Right renal cortex interstitium (tissue), 3 donors: ENCODE measurements at places on chromosomes 4 and X.

DNA sequence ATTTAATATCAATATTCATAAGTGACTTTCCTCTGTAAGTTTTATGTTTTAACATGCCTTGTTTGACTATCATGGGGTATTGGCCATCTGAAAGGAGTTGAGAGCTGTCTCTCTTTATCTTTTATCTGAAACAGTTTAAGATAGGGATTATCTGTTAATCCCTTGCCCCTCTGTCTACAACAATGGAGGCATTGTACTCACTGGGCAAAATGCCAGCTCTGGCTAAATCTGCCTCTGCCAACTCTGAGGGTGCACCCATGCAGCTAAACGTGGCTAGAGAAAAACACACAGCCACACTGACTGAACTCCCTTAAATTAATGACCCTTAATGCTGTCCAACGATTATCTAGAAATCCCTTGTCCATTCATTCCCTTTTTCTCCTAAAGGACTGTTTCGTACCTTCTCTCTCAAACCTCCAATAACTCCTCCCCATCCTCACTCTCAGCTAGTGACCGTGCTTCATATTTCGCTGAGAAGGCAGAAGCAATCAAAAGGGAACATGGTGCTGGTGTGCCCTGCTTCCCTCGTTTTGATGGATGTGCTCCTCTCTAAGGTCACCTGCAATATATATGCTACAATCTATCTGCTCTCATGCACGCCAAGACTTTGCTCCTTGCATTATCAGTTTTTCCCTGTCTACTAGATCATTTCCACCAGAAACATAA, 10.3 kb downstream of the PHKA2 start:
- no peak for DNase-seq

DNA sequence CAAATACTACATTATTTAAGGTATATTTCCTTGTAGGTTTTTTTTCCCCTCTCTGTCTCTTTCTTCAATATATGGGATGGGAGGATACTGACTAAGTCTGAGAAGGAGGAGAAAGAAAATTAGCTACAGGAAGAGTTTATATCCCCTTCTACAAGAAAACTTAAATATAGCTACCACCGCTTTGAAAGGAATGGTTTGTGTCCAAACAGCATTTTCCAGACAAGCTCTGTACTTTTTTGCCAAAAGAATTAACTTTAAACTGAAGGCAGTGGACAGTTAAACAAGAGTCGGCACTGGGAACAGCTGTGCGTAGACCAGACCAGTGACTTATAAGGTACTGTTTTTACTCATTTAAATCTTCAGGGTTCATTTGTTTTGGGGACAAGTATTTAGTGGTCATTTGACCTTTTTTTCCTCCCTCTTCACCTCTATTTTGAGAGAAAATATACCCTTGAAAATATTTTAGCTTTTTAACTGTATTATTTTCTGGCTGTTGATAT, 303.7 kb downstream of the ARHGAP24 start:
- DNase-seq: no peak

DNA sequence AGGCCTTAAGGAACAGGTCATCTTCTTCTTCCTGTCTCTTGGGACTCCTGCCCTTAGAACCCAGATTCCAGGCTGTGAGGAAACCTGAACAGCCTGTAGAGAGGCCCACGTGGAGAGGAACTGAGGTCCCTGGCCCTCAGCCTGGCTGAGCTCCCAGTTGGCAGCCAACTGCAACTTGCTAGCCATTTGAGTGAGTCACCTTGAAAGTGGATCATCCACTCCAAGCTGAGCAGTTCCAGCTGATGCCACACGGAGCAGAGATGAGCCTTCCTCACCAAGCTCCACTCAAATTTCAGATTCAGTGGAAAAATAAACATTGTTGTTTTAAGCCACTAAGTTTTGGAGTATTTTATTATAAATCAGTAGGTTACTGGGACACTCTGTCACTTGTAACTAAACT, 392.5 kb downstream of the BCOR start:
- no peak for DNase-seq

- DNase-seq: no peak
Measured at GRCh38 chr4:183098019-183098722, 886 bp upstream of the WWC2 start.

DNA sequence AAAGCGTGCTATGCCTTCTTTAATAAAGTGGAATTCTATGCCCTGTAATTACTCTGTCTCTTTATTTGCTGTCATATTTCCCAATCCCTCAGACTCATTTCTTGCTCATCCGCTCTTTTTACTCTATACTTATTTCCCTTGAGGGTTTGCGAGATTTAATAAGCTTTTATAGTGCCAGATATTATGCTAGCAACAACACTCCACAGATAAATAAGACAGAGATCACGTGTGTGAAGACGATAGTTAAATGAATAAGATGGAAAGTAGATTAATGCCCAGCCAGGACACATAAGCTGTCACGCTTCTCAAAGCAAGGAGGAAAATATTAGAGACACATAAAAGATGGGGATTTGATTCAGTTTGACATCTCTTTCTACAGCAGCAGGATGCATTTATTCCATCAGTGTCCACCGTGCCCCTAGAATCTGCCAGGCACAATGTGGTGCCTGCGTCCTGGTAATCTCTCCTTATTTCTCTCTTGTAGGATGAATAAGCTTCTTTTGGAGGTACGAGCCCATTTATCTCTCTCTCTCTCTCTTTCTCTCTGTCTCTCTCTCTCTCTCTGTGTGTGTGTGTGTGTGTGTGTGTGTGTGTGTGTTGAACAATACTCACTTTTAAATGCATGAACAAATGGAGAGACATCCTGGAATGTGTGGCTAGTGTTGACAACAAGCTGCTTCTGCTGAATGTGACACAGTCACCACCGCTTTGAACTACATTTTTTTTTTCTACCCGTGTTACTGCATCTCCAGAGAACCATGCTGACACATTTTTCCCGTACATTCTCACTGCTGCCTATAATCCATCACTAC, 48.2 kb downstream of the TMEM156 start:
- DNase-seq: no peak

GRCh38 chr4:112061207-112061817, 83.9 kb upstream of the FAM241A start:
- no peak for DNase-seq

DNA sequence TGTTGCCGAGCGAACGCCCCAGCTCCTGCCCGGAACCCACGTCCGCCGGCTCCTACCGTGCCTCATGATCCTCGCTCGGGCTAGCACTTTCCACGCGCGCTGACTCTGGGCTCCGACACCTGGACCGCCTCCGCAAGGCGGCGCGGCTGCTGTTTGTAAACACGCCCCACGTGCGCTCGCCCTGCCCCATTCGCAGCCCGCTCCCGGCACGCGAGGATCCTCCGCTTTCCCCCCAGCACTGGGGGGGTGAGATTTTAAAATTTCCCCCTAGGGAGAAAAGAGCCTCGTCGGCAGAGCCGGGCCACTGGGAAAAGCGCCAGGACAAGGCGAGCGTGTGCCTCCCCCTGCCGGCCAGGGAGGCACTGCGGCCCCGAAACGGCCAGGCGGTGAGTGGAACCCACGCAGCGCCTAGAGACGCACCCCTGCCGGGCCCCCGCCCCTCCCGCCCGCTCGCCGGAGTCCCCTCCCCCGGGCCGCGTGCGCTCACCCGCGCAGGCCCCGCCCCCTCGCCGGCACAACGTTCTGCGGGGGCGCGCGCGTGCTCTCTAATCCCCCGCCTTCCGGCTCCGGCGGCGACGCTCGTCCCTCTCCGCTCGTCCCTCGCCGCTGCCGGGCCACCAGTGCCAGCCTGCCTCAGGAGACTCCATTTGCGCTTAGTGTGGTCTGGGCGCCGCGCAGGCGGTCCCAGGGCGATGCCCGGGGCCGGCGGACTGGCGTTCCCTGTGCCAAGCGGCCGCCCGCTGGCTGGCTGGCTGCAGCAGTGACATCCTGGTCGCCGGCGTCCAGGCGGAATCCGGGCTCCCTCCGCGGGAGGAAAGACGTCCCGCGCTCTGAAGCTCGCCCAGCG, at the start of gene TIGD2:
TIGD2 (plus strand) TSS at position 548 of the 847 bp plus-strand sequence. CDS start 1,442 bp downstream, outside the sequence.
- DNase-seq: no peak

GRCh38 chrX:119095936-119096335, 23.1 kb downstream of the CT47C1 start:
- no peak for DNase-seq

- no peak for DNase-seq
Measured at GRCh38 chr4:86522349-86522748, 71.8 kb upstream of the PTPN13 start.

- no peak for DNase-seq
Measured at GRCh38 chr4:24262616-24263015, 321.7 kb downstream of the DHX15 start.

DNA sequence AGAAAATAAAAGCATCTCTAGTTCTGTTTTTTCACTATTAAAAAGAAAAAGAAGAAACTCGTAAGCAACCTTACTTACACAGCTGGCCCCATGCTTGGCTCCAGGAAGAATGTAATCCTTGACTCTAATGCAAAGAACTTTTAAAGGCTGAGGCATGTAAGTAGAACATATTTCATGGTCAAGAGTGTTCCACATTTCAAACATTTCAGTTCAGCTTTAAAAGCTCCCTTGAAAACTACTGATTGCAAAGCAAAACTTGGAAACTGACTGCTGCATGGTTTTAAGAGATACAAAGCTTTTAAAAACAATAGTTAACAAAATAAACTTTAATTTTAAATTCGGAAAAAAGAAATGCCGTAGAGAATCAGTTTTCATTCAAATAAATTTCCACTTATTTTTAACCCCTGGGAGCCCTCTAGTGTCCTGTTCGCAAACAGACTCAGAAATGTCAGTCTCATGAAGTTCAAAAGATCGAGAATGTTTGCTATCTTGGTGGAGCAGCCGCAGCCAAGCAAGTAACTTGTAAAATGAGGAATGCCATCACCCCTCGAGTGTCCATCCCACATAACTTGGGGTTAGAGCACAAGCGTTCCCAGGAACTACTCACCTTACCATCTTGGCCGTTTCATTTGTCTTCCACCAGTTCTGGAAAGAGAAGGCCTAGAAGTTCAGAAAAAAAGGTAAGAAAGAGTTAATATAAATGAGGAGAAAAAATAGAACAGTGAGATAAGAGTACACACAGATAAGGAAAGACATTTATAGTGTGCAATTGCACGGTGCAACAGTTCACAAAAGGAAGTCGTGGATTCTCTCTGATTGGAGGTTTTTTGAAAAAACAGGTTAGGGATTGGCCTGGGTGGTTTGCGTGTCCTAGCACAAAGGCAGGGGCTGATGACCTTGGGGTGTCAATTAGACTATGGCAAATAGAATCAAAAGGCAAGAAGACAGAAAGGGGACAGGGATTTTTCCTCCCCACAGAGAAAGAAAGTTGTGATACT, at the start of gene GASK1B:
GASK1B (minus strand) TSS at position 765 of the 998 bp plus-strand sequence. CDS start 1,650 bp downstream, outside the sequence.
- DNase-seq: no peak

DNA sequence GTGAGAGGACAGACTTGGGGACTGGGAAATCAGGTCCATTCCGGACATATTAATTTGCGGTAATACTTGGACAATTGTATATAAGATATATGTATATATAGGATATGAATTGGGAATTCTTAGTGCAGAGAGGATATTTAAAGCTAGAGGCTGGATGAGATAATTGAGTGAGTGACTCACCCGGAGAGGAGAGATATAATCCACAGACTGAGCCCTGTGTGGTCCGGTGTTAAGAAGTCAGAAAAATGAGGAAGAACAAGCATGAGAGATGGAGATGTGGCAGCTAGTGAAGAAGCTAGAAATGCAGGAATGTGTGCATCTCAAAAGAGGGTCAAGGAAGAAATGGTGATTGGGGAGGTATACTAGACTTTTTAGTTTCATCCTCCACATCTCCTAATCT, 336.2 kb downstream of the SLC7A11 start:
- no peak for DNase-seq

GRCh38 chr4:98560321-98560720, 98.1 kb downstream of the TSPAN5 start:
- no peak for DNase-seq

- no peak for DNase-seq
Measured at GRCh38 chrX:124393238-124393637, 46.9 kb downstream of the SH2D1A start.

DNA sequence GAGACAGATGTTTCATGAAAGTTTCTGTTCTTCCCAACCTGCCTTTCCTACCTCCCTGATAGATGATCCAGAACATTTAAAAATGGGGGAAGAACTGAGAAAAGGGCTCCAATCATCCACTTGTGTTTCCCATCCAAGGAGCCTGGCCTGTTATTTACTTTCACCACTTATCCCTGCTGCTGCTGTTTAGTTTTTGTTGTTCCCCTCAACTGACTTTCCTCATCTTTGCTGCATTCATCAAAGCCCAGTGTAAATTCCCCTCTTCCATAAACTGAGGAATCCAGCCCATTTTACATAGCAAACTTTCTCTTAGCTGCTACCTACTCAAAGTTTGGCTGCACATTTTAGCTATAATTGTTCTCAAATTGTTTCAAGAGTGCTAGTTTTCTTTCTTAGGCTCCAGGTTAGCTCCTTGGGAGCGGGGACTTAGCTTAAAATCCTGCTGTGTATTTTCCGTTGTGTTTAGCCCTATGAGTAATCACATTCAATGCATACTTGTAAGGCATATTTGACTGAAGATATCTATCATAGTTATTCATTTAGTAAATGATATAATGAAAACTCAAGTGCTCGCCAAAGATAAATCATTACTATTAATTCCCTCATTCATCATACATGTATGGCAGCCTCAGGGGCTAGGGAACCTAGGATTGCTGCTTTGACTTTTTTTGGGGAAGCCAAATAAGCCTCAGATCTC, 1.4 kb upstream of the PTPN13 start:
- DNase-seq: no peak

- no peak for DNase-seq
Measured at GRCh38 chr4:54914781-54915180, 210.6 kb downstream of the KDR start.

DNA sequence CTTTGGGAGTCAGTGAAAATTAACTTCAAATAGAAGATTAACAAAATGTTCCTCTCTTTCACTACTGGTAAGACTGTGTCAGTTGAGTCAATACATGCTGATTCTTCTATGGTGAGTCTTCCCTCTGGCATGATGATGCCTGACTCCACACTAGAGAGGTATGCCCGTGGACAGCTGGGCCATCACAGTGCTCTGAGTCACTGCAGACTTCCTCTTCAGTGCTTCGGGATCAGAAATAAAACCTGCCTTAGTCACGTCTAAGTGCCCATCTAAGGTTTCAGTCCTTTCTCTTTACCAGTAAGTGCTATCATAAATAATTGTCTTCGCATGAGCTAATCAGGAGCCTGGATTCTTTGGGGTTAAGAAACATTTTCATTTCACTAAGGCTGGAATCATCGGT, 1.6 kb upstream of the ASB5 start:
- no peak for DNase-seq

GRCh38 chrX:46793386-46794143, 34.6 kb upstream of the SLC9A7 start:
- no peak for DNase-seq

- DNase-seq: no peak
Measured at GRCh38 chr4:176549161-176549865, 229.5 kb downstream of the SPCS3 start.

GRCh38 chr4:78481180-78481579, 70.4 kb upstream of the ANXA3 start:
- DNase-seq: no peak

- DNase-seq: no peak
Measured at GRCh38 chr4:166839615-166840251, 394.6 kb downstream of the SPOCK3 start.

GRCh38 chr4:108644237-108644636, 6.2 kb upstream of the OSTC start:
- no peak for DNase-seq

- no peak for DNase-seq
Measured at GRCh38 chr4:141027421-141027820, 105.8 kb downstream of the RNF150 start.

- no peak for DNase-seq
Measured at GRCh38 chr4:141192564-141192963, 28.1 kb upstream of the ZNF330 start.

GRCh38 chr4:87377816-87378215, 13.2 kb downstream of the HSD17B11 start:
- DNase-seq: no peak
